CD8-positive, alpha-beta memory T cell (primary cell): ENCODE measurements at places on chromosomes 3 and 15.

DNA sequence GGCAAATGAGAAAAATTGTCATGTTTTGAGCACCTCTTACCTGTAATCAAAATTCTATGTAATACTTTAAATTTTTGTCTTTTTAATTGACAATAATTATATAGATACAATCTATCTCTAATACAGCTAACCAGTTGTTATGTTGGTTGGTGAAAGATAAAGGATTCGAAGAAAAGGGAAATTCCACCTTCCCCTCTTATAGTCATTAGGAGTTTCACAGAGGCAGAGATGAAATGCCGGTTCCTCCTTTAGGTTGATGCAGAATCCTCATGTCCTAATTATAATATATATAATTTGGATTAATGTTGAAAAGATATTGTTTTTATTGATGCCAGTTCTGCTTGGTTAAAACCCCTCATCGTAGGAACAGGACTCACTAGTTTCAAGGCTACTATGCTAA is 67.1 kb downstream of the LRCH3 start:
- no peak for DNase-seq
- H3K36me3 ChIP-seq = peaks cover 16% of the 10 kb centered on the region
- H3K27ac ChIP-seq = no peak overlapping the region

- H3K4me3 ChIP-seq = peak overlapping the region; percentile 85
- peaks cover 6% of the 10 kb centered on the region for H3K36me3 ChIP-seq
- peak overlapping the region; percentile 85 for H3K27ac ChIP-seq
- H3K27me3 ChIP-seq = no peaks in the 10 kb centered on the region
Measured at GRCh38 chr15:57705746-57706404, 639 bp upstream of the POLR2M start.

DNA sequence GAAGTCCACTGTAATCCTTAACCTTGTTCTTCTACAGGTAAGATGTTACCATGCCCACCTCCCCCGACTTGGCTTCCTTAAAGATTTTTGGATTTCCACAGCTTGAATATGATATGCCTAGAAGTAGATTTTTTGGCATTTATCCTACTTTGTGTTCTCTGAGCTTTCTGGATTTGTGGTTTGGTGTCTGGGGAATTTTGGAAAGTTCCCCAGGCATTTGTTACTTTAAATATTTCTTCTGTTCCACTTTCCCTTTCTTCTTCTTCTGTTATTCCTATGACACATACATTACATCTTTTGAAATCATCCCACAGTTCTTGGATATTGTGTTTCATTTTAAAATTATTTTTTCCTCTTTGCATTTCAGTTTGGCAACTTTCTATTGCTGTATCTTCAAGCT is 122.1 kb upstream of the TMEM108 start:
- H3K36me3 ChIP-seq = no peaks in the 10 kb centered on the region
- H3K4me1 ChIP-seq = no peaks in the 10 kb centered on the region
- no peaks in the 10 kb centered on the region for H3K27me3 ChIP-seq
- H3K27ac ChIP-seq = no peak overlapping the region
- DNase-seq = no peak

DNA sequence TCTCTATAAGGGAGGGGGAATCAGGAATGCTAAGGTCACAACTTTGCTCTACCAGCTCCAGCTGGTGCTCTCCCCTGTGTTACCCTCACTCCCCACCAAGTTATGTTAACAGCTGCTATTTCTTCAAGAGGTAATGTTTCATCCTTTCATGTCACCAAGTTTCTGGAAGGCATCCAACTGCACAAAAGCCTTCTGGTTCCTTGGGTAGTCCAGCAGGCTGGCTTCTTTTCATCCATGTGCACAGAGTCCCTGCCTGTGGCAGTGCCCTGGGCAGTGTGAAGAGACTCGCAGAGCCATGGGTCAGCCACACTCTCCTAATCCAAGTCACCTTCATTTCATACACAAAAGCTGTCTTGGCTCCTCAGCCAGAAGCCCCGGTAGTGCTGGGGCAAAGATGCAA is 737.5 kb upstream of the LMCD1 start:
- no peaks in the 10 kb centered on the region for H3K4me1 ChIP-seq
- no peak for DNase-seq
- H3K27me3 ChIP-seq = no peaks in the 10 kb centered on the region
- no peak overlapping the region for H3K27ac ChIP-seq
- no peak overlapping the region for H3K4me3 ChIP-seq

GRCh38 chr15:75895731-75896130 is 7.9 kb upstream of the FBXO22 start:
- no peak overlapping the region for H3K4me3 ChIP-seq
- H3K27ac ChIP-seq = no peak overlapping the region
- no peak for DNase-seq
- peaks cover 3% of the 10 kb centered on the region for H3K4me1 ChIP-seq

DNA sequence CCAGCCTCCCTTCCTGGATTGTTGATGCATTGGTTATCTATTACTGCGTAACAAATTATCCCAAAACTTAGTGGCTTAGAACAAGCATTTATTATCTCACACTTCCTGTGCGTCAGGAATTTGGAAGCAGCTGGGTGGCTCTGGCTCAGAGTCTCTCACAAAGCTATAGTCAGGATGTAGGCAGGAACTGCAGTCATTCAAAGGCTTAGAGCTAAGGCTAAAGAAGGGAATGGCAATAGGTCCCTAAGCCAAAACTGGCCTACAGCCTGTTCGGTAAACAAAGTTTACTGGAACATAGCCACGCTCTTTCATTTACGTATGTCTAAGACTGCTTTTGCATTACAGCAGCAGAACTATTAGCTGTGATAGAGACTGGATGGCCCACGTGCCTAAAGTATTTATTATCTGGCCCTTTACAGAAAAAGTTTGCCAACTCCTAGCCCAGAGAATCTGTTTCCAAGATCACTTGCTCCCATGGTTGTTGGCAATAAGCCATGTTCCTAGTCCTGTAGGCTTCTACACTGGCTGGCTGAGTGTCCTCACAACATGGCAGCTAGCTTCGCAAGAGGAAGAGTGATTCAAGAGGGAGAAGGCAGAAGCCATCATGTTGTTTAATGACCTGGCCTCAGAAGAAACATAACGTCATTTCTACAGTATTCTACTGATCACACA is 132.4 kb downstream of the SNRK start:
- no peak overlapping the region for H3K27ac ChIP-seq
- DNase-seq = no peak

- H3K4me3 ChIP-seq = no peak overlapping the region
- no peak for DNase-seq
- no peaks in the 10 kb centered on the region for H3K27me3 ChIP-seq
Measured at GRCh38 chr3:187327845-187328244, 36.3 kb upstream of the MASP1 start.

GRCh38 chr3:83224101-83224868 is 1462.8 kb upstream of the GBE1 start:
- no peaks in the 10 kb centered on the region for H3K27me3 ChIP-seq
- H3K36me3 ChIP-seq = no peaks in the 10 kb centered on the region
- no peak overlapping the region for H3K27ac ChIP-seq
